ENCODE measurements at places on chromosomes 4 and X.

GRCh38 chrX:74343343-74344279 lies 39.6 kb downstream of the ZCCHC13 start:
- DNase-seq, result peak; percentile 87

DNA sequence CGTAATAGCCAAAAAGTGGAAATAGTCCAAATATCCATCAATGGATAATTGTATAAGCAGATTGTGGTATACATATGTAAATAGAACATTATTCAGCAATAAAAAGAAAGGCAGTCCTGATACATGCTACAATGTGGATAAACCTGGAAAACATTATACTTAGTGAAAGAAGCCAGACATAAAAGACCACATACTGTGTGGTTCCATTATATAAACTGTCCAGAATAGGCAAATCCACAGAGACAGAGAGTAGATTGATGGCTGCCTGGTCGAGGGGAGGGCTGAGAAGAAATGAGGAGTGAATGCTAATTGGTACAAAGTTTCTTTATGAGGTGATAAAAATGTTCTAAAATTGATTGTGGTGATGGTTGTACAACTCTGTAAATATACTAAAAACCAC lies 397.4 kb upstream of the RPS6KA3 start:
- no peak for DNase-seq

GRCh38 chr4:85407546-85407945 lies 67.4 kb upstream of the ARHGAP24 start:
- DNase-seq, result no peak

DNA sequence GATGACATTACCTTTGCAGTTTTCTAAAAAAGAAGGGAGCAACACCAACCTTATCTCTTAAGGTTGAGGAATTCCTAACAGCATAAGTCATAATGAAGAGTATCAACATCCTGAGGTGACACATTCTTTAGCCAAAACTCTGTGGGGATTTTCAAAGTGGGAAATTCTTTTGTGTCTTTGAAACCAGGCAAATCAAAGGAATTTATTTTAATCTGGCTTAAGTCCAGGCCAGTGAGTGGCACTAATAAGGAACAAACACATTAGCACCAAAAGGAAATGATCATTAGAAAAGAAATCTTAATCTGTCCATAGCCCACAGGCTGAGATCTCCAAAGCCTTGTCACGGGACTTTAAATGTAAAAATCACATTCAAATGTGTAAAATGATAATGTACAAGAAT lies 110.1 kb downstream of the LARP7 start:
- DNase-seq, result no peak

GRCh38 chr4:26105815-26106699 lies 192.0 kb downstream of the SMIM20 start:
- no peak for DNase-seq

DNA sequence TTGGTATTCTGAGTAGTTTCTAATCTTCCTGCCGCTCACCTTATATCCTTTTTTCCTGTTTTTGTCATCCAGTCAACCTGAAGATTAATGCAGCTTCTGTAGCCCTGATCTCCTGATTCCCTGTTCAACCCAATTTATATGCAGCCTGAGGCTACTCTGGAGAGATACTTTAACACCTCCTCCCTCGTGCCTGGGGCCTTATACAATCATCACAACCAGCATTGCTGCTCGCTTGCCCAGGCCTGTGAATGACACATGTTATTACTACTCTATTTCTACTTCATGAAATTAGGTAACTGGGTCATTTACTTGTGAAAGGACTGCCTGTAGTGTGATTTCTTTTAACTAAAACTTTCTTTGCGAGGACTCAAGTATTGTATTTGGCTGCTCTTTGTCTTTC lies 33.7 kb upstream of the WDR17 start:
- no peak for DNase-seq

GRCh38 chrX:42119076-42119475 lies 195.7 kb upstream of the CASK start:
- DNase-seq, result peak; percentile 0

DNA sequence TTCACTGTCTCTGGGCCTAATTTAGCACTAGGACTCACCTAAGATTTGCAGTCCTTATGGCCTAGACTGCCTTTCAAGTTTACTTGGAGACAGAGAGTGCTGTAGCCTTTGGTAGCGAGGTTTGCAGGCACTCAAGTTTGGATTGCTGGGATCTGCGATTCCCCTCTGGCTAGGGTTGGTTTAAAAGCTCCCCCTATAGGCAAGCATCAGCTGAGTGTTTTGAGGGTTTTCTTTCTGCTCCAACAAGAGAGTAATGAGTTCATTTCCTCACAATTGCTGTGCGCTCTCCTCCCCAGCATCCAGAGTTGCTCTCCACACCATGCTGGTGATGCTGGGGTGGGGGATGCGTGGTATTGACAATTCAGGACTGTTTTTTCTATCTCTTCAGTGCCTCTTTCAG lies 206.9 kb downstream of the GLUD2 start:
- DNase-seq, result no peak

DNA sequence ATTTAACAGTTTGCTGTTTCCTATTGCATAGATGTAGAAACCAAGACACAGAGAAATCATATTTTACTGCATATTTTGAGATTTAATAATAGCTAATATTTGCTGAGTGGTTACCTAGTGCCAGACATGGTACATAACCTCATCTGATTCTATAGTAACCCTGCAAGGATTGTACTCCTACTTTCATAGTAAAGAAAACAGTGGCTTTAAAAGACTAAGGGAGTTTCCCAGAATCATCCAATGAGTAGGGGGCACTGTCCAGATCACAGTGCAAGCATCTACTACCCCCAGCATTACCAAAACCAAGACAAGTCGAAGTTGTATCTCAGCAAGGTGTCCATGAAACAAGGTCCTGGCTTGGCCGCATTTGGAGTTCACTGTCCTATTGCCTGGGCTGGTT lies 224.5 kb upstream of the TENM3 start:
- no peak for DNase-seq

DNA sequence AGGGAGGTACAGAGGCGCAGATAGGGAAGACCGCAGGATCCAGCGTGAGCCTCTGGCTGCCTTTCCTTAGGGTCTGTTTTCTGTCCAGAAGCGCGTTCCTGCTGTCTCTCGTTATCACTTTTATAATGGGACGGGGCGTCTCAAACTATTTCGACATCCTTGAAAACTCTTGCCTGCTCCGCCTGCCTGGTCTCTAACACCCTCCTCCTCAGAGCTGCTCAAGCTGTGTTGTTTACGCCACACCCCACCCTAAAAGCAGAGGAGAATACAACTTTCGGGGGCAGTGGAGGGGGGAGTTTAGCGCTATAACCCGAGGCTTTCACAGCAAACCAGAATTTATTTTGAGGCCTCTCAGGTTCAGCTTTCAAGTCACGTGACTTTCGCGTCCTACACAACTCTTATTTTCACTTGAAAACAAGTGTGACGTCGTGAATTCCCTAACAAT lies 646 bp upstream of the FAM3A start:
- DNase-seq, result no peak

GRCh38 chr4:84389406-84389805 lies 109.7 kb downstream of the NKX6-1 start:
- DNase-seq, result no peak

DNA sequence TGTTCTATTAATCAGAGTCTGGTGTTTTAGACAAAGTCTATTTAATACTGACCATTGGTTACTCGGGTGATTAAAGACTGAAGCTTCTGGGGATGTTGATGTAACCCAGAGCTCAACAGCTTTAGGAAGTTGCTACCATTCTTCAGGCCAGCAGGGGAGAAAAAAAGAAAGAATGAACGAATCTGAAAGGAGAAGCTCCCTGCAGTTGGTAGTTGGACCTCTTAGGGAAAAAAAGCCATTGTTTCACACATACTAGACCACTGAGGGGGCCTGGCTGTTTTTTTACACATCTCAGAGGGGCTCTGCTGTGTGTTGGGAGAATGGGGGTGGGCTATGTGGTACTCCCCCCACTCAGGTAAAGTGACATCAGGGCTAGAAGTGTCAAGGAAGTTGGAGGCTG lies 378.9 kb downstream of the KCNIP4 start:
- DNase-seq, result no peak

DNA sequence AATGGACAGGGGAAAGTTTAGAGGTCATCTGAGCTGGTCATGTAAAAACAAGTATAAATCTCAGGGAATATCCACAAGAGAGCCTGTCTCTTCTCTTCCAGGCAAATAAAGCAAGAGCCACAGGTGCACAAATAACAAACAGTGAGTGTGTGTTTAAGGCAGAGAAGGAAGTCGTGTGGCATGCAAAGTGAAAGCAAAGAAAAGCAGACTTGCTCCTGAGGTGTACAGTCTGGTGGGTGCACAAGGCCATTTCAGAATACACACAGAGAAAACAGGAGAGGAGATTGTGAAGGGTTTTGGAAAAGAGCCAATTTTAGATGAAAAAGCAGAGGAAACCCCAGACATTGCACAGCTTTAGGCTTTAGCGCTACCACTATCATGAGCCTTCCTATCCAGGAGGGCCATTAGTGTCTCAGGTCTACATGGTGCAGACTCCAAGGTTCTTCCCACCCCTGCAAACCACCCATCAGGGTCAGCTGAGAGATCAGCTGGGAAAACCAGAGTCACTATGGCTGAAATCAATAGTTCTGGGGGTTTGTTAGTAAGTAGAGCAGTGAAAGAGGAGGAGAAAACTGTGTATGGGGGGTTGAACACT lies 355.8 kb downstream of the KLHL4 start:
- DNase-seq, result no peak

- DNase-seq, result no peak
Observed at GRCh38 chr4:141132072-141132708, 1.1 kb downstream of the RNF150 start.

DNA sequence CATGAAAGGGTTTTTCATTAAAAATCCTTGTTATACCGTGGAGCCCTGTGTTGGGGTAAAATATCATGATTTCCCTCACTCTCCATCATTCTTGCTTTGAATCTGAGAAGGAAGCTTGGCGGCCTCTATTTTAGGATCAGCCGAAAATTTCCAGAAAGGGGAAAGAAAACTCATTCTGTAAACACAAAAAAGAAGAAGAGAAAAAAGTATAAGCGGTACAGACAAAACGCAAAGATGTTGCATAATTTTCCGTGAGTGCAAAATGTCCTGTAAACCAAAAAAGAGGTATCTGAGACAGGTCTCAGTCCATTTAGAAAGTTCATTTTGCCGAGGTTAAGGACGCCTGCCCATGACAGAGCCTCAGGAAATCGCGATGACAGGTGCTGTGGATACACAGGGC lies 5.3 kb downstream of the CSF2RA start:
- DNase-seq, result no peak

GRCh38 chr4:183747931-183748670 lies 89.0 kb downstream of the TRAPPC11 start:
- DNase-seq, result no peak

GRCh38 chrX:39212456-39212855 lies 411.2 kb downstream of the MID1IP1 start:
- no peak for DNase-seq

- DNase-seq, result no peak
Observed at GRCh38 chr4:112889619-112890527, 159.6 kb upstream of the ANK2 start.

DNA sequence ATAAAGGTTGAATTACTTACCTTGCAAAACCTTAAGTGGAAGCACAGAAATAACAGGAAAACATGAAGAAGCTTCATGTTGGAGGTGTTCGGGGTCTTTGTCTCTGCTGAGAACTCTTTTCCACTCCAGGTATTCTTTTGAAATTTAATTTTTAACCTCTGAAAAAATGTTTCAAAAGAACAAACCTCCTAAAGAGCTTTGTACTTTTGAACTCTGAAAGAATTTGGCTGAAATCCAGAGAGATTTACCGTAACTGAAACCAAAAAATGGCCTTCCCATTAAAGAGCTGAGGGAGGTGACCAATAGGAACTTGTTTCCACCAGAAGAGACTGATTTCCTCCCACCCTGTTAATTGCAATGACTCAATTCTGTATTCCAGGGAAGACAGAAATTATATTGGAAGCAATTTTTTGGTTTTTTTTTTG lies at the start of gene CFI:
Gene CFI, minus strand, starts transcription at position 105 of the 425 bp plus-strand sequence. Its CDS starts 28 bp downstream, at position 77.
- DNase-seq, result no peak

GRCh38 chr4:57410331-57411052 lies 300.3 kb upstream of the IGFBP7 start:
- DNase-seq, result no peak

DNA sequence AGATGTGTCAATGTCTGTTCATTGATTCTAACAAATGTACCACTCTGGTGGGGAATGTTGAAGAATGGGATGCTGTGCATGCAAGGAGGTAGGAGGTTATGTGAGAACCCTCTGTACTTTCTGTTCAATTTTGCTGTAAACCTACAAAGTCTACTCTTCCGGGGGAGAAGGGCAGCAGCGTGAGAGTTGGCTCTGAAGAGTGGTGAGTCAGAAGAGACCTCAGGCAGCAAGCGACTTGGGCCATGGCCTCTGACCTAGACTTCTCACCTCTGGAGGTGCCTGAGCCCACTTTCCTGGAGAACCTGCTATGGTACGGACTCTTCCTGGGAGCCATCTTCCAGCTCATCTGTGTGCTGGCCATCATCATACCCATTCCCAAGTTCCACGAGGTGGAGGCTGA lies 26.7 kb downstream of the MANBA start:
- no peak for DNase-seq

DNA sequence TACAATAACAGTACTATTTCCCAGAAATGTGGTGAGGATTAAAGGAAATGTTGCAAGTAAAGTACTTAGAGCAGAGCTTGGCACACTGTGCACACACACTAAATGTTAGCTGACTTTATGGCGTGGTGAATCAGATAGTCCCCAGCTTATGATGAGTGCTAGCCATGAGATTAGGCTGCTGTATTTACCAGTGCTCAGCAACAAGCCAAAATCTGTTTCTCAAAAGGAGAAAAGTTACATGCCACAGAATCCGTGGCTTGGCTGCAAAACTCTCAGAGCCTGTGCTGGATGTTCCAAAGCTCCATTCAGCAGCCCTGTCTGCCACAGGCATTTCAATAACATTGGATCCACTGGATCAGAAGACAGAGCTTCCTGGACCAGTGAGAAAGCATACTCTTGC lies 12.8 kb upstream of the STBD1 start:
- DNase-seq, result no peak

DNA sequence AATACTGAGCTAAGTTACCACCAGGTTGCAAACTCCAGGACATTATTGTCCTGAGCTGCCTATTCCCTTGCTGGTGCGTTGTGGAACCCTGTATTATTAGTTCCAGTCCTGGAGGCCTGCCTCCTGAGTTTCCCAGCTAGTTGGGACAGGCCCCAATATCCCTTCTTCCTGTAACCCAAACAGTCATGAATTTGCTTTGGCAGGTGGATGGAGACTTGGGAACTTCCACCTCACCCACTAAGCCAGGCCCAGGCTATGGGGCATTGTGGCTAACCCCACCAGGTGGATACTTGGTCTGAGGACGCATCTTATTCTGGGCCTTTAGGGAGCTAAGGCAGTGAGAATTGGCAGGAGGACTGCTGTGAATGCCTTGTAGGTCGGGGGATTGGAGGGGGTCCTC lies 5.0 kb downstream of the RBM3 start:
- no peak for DNase-seq

- DNase-seq, result no peak
Observed at GRCh38 chrX:136747003-136747986, 33.4 kb downstream of the ARHGEF6 start.

DNA sequence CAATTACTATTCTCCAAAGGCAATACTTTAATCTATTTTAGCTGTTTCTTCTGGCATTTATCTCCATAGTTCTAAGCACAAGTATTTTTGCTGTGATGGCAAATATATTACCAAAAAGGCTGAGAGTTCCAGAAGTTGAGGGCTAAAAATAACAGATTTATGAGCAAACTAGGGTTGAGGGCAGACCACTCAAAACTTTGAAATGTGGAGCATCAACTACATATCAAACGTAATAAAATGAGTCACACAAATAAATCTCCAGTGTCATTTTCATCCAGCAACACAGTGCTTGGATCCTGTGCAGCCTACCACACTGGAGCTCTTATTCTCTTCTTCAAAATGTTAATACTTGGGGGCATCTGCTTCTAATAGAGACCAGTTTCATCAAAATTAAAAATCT lies 163.9 kb downstream of the HS3ST1 start:
- DNase-seq, result no peak

Measured in NCI-H1092 (cell line).